NCI-H2081 treated with DMSO at 0.1 percent for 48 hours (cell line): ENCODE measurements at places on chromosomes 2 and 18.

DNA sequence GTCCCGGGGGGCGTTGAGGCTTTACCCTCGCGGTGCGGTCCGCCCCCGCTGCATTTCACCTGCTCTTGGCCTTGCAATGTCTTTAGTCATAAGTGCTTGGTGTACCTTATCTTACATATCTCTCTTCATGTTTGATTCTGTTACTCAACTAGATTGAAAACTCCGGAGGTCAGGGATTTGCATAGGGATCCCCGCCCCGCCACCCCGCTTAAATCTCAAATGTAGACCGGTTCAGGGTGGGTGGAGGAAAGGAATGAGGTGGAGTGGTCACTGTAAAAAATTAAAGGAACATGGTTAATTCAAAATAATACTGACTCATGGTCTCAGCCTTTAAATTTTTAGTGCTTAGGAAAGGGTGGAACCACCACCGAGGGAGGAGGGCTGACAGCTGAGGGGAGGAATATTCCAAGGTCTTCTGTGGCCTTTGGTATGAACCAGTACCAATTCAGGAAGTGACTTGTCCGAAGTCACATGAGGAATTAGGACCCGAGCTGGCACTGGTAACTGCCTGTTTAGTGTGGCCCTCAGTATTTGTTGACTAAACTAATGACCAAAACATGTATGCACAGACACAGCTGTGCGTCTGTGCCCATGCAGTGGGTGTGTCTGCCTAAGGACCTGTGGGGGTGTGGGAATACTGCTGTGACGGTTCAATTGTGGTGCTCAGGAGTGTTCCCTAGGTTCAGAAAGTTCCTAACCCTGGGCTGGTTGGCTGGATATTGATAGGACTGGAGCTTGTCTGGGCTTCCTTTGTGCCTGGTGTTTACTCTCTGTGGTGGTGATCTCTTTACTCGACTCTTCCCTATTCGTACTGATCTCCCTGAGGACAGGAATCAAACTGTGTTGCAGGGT is 1.0 kb downstream of the PLEKHB2 start:
- DNase-seq = no peak

DNA sequence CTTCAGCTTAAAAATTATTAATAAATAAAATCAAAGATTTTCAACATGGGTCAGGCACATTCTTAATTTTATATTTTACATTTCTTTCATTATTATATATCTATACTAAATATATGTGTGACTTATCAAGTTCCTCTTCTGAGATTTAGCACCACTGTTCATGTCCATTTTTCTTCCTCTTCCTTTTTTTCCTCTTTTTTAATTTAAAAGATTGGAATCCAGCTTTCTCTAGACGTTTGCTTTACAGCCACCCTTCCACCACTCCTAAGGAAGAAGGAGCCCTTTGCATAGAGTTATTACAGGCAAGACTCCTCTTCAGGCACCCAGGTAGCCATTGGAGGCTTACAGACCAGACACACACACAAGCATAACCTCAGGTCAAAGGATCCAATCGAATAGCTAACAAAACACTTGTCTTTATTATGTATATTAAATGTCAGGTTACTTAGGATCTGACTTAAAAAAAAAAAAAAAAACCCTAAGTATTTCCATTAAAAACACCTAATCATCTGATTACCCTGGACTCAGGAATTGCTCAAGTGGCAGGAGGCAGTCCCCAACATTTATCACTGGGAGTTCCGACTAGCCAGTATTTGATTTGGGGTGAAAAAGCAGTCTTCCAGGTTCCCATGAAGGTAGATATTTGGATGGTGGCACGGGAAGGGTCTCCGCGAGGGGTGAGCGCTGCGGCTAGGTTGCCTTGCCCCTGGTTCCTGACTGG is 2.4 kb upstream of the ZEB2 start:
- DNase-seq = no peak

DNA sequence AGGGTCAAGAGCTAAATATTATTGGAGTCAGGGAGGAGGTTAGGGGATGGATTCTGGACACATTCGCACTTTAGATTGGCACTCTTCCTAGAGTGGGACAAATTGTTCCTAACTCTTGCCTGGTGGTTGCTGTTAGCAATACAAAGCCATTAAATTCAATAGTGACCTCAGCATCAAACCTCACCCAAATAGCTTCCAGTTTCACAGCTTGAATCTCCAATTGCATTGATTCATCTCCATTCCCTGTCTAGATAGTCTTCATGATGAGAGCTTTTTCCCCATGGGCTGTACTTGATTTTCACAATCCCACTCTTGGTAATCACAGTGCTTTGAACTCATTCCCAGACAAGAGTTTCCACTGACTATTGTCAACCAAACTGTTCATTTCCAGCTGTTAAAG is 585.9 kb upstream of the SYT4 start:
- no peak for DNase-seq

DNA sequence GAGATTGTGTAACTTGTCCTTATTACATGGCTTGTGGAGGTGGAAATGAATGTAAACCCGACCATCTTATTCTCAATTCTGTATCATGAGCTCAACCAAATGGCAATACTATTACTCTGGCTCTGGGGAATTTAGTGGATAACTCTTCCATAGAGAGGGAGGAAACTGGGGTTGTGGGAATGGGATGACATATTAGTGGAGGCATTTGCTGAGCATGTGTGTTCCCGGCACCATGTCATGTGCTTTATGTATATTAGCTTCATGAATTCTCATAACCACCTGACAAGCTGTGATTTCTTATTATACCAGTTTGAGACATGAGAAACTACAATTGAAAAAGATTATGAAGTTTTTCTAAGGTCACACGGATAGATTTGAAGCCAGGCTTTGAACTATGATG is 112.8 kb upstream of the TMEFF2 start:
- no peak for DNase-seq

DNA sequence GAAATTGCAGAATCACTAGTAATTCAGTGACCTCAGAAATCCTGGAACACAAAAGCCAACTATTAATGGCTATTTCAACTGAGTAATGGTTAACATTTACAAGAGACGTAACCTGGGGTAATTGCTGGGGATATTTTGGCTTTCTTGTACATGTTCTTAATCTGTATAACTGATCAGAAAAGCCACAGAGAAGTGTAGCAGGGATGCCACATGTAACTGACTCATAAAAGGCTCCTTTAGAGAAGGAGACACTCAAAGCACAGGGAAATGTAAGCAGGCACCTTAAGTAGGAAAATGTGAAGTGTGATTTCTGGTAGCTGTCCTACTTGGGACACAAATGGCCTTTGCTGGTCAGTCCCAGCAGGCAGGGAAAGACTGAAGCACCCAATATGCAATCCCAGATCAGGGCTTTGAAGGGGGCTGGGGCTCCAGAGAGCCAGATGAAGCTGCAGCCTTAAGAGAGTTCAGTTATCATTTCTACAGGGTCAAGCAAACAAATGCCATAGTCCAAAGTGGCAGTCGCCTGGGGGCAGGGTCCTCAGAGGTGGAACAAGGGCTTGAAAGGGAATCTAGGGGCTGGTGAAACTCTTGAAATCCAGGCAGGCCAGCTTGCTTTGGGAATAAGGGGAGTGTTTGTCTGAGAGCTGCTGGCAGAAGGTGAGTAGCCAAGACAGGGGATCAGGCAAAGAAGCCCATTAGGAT is 7.2 kb upstream of the SPOPL start:
- no peak for DNase-seq

- DNase-seq = no peak
These were observed 20.1 kb downstream of the INPP5D start for GRCh38 chr2:233079953-233080835.

DNA sequence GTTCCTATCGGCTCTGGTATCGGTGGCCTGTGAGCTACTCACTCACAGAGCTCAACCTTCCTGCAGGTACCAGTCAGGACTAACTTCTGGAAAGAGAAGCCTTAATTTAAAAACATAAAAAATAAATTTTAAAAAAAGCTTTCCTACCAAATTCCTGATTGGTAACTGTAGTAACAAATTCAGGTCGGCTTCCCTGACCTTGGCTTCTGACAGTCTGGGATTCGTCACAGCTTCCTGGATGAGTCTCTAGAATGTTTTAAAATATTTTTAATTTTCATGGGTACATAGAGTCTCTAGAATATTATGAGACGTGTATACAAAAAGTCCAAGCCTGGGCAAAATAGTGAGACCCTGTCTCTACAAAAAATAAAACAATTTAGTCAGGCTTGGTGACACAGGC is 45.0 kb upstream of the MTCL1 start:
- DNase-seq = no peak

- no peak for DNase-seq
These were observed 140.0 kb downstream of the ZEB2 start for GRCh38 chr2:144379851-144380311.

- DNase-seq = no peak
These were observed 688 bp upstream of the ARHGAP28 start for GRCh38 chr18:6728809-6729246.
